Upper lobe of left lung (tissue), 6 donors: ENCODE measurements at places on chromosomes 2 and 18.
A peak's percentile ranks its signal among the peaks of the same experiment; 100 is the strongest.

DNA sequence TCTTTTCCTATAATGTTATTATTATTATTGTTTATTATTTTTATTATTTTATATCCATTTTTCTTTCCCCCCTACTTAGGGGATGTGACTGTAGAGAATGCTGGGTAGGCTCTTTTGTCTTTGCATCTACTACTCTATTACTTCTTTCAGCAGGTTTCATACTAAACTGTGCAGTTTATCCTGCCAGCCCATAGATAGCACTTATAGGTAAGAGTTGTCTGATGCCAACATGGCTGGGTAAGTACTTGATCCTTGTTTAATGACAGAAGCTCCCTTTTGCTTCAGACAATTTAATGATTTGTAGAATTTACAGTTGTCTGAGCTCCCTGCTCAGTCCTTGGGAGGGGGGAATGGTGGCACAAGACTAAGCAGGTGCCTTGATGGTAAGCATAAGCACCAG is 262.9 kb upstream of the CDH2 start:
- no peak overlapping the region for H3K27ac ChIP-seq
- no peaks in the 10 kb centered on the region for H3K27me3 ChIP-seq
- no peaks in the 10 kb centered on the region for H3K36me3 ChIP-seq
- no peak overlapping the region for H3K4me3 ChIP-seq

DNA sequence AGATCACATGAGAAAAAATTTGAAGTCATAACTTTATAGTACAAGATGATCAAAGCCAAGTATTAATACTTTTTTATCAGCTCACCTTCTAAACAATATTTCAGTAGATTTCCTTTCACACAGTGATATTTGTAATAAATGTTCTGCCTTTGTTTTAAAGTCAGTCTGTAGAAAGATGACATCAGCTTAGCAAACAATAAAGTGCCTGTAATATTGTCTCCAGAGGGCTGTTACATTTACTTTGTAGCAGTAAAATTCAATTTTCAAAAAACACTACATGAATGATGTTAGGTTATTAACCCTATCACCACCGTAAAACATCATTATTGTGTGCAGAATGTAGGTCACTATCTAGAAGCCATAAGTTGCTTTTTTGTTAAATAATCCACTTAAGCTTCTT is 49.6 kb downstream of the ZEB2 start:
- DNase-seq: no peak
- no peak overlapping the region for H3K4me3 ChIP-seq
- H3K27me3 ChIP-seq: no peaks in the 10 kb centered on the region
- peaks cover 2% of the 10 kb centered on the region for H3K36me3 ChIP-seq
- no peak overlapping the region for H3K27ac ChIP-seq

DNA sequence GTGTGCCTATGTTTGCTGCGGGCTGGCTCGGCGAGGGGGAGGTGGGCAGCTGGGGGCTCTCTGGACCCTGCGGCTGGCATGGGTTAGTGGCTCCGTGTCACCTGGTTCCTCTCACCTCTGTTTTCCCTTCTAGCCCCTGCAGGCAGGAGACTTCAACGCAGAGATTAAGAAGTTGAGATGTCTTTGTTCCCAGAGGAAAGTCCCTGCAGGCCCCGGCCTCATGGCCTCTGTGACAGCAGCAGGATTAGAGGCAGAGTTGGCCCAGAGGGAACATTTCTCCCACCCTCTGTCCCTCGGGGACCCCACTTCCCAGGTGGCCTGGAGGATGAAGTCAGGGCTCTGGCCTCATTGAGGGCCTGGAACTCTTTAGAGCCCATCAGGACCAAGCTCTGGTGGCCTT is 56.5 kb downstream of the HPCAL1 start:
- H3K27ac ChIP-seq: no peak overlapping the region
- DNase-seq: no peak
- peaks cover 7% of the 10 kb centered on the region for H3K36me3 ChIP-seq
- peaks cover 20% of the 10 kb centered on the region for H3K4me1 ChIP-seq
- H3K4me3 ChIP-seq: no peak overlapping the region
- no peaks in the 10 kb centered on the region for H3K27me3 ChIP-seq

DNA sequence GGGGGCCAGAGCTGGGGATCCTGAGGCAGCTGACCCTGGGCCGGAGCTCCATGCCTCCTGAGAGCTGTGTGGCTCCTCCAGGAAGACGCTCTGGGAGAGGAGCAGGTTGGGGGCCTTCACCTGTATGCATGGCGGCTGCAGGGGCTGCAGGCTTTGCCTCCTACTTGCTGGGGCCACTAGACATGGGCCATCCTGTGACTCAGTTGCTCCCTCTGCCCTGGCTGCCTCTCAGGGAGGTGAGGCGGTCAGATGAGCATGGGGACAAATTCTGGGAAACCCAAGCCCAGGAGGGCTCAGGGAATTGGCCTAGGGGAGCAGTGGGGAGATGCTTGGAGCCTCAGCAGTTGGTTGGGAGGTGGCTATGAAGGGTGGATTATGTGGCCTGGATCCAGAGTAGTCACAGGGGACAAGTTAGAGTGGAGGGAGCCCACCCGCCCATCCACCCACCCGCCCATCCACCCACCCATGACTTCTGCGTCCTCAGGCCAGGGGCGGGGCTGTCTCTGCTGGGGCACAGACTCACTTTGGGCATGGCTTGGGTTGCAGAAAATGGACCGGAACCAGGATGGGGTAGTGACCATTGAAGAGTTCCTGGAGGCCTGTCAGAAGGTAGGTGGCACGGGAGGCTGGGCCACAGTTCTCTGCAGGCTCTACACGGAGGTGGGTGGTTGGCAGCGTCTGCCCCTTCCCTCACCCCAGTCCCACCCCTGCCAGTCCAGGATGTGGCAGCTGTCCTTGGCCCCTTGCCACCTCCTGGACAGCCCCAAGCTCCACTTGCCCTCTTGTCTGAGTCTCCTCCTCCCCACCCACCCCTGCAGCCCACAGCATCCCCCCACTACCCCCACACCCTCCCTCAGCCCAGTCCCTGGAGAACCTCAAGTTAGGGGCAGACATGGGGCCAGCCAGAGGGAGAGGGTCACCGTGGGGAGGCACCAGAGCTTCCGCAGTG is 19.5 kb upstream of the FAHD2A start:
- no peaks in the 10 kb centered on the region for H3K4me1 ChIP-seq
- H3K27ac ChIP-seq: no peak overlapping the region
- no peaks in the 10 kb centered on the region for H3K27me3 ChIP-seq
- DNase-seq: no peak
- no peaks in the 10 kb centered on the region for H3K36me3 ChIP-seq

- H3K27ac ChIP-seq: no peak overlapping the region
- H3K4me1 ChIP-seq: peaks cover under 1% of the 10 kb centered on the region
- no peaks in the 10 kb centered on the region for H3K27me3 ChIP-seq
- DNase-seq: no peak
These were observed 243.9 kb downstream of the TRIB2 start for GRCh38 chr2:12960671-12961070.

DNA sequence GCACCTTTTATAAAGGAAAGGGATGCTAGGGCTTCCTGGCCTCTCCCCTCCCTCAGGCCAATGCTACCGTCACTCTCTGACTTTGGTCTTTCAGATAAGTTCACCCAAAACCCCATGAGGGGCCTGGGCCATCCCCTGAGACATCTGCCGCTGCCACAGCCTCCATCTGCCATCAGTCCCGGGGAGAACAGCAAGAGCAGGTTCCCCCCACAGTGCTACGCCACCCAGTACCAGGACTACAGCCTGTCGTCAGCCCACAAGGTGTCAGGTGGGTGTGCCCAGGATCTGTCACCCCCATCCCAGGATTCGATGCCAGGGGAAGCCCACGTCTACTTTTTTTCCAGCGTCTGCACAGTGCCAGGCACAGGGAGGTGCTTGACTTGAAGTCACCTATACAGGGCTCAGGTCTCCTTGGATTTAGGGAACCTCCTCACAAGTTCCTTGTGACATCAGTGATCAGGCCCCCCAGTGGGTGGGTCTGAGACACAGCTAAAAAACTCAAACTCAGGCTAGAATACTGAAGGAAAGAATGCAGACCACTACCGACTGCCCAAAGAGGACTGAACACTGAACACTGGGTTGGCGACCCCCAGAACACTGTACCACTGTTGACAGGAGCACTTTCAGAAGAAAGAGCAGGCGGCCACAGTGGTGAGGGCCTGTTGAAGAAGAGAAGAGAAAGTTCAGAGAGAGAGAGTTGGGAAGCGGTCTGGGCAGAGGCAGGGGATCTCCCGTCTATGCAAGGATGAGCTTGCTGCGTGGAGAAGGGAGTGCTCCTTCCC is 85.3 kb downstream of the EPAS1 start:
- no peak overlapping the region for H3K27ac ChIP-seq
- no peak for DNase-seq
- peaks cover 34% of the 10 kb centered on the region for H3K4me1 ChIP-seq

GRCh38 chr2:54529935-54530334 is 73.8 kb downstream of the SPTBN1 start:
- H3K27me3 ChIP-seq: no peaks in the 10 kb centered on the region
- DNase-seq: no peak
- H3K4me1 ChIP-seq: peaks cover 39% of the 10 kb centered on the region
- no peak overlapping the region for H3K27ac ChIP-seq
- H3K4me3 ChIP-seq: no peak overlapping the region

- no peak overlapping the region for H3K4me3 ChIP-seq
- H3K27me3 ChIP-seq: no peaks in the 10 kb centered on the region
- no peaks in the 10 kb centered on the region for H3K36me3 ChIP-seq
These were observed 23.1 kb downstream of the PLA2R1 start for GRCh38 chr2:160039166-160039903.

DNA sequence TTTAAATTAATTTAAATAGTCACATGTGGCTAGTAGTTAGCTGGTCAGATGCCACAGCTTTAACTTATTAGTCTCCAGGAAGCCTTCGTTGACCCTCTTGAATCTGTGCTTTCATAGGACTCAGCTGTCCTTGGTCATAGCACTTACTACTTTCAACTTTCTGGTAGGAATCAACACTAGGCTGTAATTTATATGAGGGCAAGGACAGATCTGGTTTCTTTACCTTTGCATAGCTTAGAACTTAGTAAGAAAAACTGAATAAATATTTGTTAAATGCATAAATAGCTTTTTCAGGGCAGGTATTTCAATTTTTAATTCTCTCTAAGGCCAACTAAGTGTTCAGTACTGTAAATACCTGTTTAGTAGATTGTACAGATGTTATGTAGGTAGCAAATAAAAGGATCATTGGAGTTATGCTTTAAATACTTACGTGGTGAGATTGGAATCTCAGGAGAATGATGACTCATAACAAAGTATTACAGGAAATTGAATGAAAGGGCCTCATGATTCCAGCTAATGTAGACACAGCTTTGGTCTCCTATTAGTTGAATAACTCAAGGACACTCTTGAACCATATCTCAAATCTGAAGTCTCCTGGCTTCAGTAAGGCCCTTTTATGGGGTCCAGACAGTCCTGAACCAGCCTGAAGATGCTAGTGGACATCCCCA is 2.6 kb downstream of the CLIP4 start:
- DNase-seq: no peak
- no peaks in the 10 kb centered on the region for H3K27me3 ChIP-seq
- no peaks in the 10 kb centered on the region for H3K36me3 ChIP-seq
- H3K4me1 ChIP-seq: peaks cover 19% of the 10 kb centered on the region

- no peaks in the 10 kb centered on the region for H3K27me3 ChIP-seq
- H3K27ac ChIP-seq: no peak overlapping the region
- no peaks in the 10 kb centered on the region for H3K36me3 ChIP-seq
These were observed 23.4 kb upstream of the CHRNA1 start for GRCh38 chr2:174787487-174788205.

DNA sequence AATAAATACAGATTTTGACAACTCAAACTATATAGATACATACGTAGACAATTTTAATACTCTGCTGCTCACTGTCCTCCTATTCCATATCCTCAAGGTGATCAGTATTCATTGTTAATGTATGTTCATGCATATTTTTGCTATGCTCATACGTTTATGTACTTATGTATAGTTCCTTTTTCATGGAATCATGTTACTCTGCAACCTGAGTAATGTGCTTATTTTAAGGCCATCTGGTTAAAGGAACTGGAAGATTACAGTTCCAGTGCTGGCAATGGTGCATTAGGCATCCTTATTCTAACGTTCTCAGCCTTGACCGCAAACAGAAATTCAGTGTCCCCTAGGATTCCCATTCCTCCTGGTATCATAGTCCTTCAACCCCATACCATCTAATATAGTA is 385.0 kb upstream of the TNP1 start:
- H3K36me3 ChIP-seq: no peaks in the 10 kb centered on the region
- no peak overlapping the region for H3K4me3 ChIP-seq
- DNase-seq: no peak
- no peak overlapping the region for H3K27ac ChIP-seq

DNA sequence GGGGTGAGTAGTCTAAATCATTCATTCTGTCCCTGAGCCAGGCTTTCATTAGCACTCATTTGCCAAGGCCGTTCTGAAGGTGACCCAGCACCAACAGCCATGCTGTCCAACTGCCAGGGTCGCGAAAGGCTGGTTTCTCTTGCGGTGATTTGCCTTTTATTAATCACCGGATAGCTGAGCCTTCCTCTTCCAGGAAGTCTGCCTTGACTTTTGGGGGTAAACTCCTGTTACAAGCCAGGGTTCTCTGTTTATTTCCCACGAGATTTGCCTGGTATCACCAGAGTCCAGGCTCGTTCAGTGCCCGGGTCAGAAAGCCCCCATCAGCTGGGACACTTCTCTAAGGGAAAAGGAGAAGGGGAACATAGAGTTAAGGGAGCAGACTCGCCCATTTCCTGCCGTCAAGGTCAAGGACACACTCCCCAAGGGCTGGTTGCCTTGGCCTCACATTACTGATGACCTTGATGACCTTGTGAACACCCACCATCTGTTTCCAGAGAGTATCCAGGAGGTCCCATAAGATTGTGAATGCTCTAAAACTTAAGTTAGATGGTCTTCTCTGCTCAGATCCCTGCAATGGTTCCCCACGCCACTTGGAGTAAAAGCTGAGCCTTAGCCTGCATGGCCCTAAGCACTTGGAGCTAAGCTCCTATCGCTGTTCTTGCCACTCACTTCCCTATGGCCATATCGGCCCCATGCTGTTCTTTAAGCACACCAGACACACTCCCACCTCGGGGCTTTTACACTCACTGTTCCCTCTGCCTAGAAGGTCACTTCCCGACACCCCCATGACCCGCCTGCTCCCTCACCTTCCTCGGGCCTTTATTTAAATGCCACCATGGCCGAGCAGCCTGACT is 118.0 kb upstream of the STPG4 start:
- H3K4me3 ChIP-seq: peak overlapping the region; percentile 48
- no peaks in the 10 kb centered on the region for H3K36me3 ChIP-seq
- DNase-seq: no peak
- H3K27ac ChIP-seq: no peak overlapping the region

DNA sequence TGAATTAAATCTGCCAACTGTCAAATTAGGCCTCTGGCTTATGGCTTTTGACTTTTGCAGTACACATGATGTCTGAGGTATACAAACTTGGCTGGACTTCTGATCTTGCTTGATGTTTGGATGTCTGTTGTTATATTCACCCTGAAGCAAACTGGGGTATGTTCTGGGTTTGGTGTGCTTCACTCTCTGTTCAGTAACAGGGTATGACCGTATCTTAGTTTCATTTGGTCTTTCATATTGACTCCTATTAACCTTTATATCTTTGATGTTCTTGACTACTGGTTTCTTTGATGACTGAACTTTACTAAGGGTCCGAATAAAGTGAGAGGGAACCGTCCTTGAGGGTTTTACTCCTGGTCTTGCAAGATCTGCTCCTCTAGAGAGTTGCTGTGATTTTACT is 8.2 kb downstream of the CKAP2L start:
- H3K36me3 ChIP-seq: no peaks in the 10 kb centered on the region
- DNase-seq: no peak
- no peaks in the 10 kb centered on the region for H3K4me1 ChIP-seq
- H3K27ac ChIP-seq: no peak overlapping the region
- no peaks in the 10 kb centered on the region for H3K27me3 ChIP-seq
- no peak overlapping the region for H3K4me3 ChIP-seq
